GM06990 (cell line): ENCODE measurements at places on chromosomes 16 and 17.

DNA sequence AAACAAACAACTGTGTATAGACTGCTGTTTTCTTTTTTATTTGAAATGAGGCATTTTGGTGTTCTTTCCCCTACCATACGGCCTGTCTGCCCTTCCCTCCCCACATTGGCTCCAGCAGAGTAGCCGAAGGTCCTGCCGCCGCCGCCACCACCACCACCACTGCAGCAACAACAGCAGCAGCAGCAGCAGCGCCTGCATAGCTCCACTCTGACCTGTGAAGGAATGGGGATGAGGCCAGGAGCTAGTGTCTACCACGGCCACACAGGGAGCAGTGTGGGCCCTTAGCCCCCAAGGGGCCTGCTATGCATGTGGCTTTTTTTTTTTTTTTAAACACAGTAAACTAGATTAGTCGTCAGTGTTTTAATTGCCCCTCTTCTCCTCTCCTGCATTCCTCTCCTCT lies 5.6 kb upstream of the CDK5R1 start:
- no peak for DNase-seq

DNA sequence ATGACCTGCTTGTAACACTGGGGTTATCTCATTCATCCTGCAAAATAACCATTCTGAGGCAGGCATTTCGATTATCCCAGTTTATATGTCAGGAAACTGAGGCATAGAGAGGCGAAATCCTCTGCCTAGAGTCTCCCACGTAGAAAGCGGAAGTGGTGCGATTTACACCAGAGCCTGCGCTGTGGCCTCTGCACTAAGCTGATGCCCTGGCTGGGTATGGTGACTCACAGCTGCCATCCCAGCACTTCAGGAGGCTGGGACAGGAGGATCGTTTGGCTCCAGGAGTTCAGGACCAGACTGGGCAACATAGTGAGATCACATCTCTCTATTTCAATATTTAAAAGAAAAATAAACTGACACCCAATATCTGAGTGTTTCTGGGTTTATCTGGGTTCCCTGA lies 59.3 kb upstream of the BCO1 start:
- DNase-seq = no peak

DNA sequence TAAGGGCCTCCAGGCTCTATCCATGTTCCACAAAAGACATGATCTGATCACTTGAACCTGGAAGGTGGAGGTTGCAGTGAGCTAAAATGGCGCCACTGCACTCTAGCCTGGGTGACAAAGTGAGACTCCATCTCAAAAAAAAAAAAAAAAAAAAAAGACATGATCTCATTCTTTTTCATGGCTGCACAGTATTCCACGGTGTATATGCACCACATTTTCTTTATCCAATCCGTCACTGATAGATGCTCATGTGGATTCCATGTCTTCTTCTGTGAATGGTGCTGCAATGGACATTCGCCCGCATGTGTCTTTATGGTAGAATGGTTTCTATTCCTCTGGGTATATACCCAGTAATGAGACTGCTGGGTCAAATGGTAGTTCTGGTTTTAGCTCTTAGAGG lies 124.4 kb downstream of the ANKRD11 start:
- no peak for DNase-seq

DNA sequence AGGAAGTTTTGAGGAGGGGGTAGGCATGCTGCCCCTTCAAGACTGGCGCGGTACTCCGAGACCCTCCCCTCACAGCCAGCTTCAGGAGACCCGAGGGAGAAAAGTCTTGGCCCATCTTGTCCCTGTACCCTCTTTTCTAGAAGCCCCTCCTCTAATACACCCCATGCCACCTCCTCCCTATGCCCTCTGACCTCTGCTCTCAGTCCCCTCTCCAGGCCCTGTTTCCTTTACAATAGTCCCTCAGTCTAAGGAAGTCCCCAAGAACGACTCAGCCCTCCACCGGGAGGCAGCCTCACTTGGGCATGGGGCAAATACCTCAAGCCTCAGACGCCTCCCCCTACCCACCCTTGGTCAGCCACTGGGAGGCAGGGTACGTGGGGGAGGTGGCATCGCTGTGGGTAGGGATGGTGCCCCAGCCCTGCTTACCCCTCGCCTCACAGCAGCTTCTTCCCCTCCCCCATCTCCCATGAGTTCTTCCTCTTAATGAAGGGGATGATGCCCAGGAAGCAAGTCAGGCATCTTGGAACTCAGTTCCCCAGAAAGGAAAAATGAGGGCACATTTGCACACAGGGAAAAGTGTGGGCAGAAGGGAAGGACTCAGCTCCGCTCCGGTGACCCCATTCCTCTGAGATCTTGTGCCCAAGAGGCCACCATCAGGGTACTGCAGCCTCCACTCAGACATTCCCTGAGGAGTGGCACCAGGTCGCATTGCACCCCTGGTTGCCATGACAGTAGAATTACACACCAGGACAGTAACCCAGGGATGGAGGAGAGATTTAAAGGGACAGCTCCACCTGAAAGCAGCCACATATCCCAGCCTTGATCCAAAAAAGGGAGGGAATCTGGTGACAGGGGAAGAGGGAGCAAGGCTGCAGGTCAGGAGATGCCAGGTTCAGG lies 6.2 kb downstream of the MPP2 start:
- no peak for DNase-seq

DNA sequence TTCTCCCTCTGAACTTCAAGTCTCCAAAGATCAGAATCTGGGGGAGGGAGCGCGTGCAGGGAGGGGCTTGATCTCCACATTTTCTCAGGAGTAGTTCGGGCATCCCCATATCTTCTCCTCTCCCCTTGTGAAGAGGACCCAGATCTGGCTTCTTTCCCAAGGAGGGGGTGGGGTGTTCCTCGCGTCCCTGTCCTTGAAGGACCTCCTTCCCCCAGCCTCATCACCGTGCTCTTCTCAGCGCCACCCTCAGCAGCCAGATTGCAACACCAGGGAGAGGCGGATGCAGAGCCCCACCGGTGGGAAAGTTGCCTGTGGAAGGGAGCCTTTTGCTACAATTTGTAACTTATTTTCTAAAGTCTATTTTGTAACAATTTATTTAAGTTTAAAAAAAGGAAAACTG lies 5.7 kb downstream of the PRSS53 start:
- no peak for DNase-seq

DNA sequence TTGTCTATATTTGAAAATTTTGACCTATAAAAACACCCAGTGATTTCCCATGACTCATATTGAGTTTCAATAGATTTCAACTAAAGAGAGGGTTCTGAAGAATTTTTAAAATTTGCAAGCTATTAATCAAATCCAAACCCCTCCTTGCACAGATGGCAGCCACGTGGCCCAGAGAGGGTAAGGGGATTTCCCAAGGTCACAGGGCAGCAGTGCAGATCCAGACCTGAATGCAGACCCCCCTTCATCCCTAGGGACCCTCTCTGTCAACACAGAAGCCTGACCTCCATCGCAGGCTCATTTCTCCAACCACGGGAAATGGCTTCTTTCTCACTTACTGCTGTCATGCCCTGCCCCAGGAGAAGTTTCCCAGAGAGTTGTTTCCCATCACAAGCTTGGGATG lies 24.7 kb upstream of the CES5A start:
- no peak for DNase-seq
